ENCODE measurements at places on chromosomes 7 and 10. TPM values are rescaled to one million over a fixed set of nuclear protein-coding genes. Genes with fewer than 3 reads are reported as not detected.

The C10orf95 gene
- total RNA-seq = not detected

The ERVW-1 gene
- total RNA-seq = 0.11 TPM

The TBX20 gene
- not detected for total RNA-seq

The EPDR1 gene
- total RNA-seq = 62.4 TPM

The TFR2 gene
- 7.0 TPM for total RNA-seq

The BTBD16 gene
- total RNA-seq = 0.99 TPM

The PNLIP gene
- 0.20 TPM for total RNA-seq

The POM121L12 gene
- not detected for total RNA-seq

The SFRP5 gene
- total RNA-seq = 6.7 TPM

DNA sequence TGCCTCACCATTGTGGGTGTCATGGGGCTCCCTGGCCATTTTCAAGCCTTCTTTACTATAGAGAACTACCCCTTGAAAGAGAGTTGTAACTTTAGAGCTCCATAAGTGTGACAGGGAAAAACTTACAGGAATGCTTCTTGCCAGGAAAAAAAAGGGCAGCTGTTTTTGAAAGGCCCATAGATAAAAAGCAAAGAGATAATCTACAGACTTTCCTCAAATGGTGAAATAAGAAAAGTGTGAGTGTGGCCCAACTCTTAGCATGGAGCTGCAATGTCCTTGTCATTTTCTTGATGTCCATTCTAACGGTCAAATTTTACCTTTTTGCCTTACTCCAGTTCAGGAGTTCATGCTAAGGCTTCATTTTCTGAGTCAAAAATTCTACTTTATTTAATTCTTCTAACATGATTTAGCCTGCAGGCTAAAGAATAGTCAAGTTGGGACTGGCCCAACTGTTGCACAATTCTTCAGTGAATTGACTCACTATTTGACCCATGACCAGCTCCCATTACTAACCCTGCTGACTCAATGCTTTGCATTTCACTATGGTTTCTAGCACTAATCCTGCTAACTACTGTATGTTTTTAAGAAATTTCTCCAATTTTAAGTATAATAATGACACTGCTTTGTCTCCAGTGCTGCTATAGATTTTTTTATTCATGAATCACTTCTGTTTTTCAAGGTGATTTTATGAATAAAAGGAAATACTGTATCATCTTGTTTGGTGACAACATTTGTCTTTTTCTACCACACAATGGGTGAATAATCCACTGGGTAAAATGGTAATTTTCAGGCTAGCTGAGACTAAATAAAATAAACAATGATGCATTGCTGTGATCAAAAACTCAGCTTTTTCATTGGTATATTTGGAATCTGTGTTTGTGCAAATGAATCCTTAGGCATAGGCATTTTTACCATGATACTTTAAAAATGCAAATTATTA lies 41.4 kb upstream of the SGCE start:
- DNase-seq = no peak

DNA sequence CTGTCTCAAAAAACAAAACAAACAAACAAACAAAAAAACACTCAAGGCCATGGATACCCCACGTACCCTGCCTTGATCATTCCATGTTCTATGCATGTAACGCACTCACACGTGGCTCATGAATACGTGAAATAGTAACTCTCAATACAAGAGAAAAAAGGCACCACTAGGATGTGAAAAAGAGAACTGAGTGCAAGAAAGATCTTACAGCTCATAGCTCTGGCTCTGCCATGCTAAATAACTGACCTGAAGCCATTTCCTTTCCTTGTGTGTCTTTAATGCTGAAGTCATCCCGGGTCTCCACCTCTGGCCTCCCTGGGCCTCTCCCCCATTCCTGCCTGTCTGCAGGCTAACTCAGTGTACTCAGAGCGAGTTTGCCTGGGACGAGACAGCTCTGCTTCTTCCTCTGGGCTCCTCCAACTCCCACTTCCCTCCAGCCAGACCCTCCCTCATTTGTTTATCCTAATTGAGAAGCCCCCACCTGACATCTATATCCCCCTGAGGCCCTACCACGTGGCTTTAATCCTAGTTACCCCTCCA lies 117.3 kb downstream of the PRPF18 start:
- DNase-seq = no peak

DNA sequence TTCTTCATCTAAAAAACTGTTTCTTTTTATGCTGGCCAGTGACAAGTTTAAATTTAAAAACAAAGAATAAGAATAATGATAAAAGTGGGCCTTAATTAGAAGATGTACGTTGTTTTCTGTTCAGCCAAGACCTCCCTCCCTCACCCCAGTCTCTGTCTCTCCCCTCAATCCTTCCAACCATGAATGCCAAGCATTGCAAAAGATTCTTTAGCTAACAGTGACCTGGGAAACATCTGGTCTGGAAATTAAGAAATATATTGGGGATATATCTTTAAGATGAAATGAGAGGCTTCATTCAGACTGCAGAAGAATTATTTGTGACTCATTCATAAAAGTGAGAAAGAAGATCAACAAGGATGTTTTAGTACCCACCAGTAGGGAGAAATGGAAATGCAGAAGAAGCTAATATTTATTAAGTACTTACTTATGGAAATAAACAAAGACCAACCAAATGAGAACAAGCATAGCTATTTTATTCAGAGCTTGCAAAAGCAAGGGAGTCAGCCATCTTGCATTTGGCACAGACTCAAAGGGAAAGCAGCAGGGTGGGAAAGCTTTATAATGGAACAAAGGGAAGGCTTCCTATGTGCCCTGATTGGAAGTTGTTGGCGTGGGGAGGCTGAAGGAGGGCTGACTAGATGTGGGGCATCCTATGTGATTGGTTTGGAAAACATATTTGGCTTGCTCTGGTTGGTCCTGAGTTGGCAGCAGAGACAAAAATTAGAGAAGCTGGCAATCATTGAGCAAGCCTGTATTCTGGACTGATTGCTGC lies 595.4 kb upstream of the GHITM start:
- peak; percentile 76 for DNase-seq

DNA sequence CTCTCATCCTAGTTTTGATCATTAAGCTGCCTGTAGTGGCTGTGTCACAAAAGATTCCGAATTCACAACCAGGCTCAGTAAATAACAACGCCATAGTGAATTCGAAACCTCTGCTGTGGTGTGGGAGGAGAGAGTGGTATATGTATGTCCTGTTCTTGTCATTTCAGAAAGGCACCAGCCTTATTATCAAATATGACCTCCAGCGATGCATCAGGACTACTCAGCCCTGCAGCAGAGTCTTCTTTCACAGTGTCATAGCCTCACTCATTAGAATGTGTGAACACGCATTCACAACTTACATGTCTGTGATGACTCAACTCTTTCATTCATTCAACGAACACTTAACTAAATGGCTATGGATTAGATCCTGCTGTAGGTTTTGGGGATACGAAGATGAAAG lies 15.3 kb downstream of the AOC1 start:
- DNase-seq = no peak

GRCh38 chr10:30215141-30215540 lies 133.9 kb downstream of the MTPAP start:
- no peak for DNase-seq

- peak; percentile 57 for DNase-seq
Observed at GRCh38 chr7:66894463-66895080, 26.5 kb upstream of the TMEM248 start.

DNA sequence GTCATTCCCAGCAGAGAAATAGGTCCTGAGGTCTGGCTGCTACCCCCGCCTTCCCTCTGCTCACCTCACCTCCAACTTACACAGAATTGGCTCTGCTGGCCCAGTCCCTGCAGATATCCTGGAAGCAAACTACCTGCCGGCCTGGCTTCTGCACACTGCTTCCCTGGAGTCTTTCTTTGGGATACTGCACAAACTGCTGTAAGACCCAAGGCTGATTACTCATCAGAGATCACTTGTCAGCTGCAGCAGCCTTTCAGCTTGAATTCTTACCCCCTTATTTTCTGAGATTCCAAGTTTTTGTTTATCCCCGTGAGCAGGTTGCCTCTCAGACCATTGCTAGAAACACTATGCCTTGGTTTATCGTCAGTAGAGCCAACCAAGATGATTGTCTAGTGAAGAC lies 426.4 kb downstream of the PHTF2 start:
- DNase-seq = no peak

DNA sequence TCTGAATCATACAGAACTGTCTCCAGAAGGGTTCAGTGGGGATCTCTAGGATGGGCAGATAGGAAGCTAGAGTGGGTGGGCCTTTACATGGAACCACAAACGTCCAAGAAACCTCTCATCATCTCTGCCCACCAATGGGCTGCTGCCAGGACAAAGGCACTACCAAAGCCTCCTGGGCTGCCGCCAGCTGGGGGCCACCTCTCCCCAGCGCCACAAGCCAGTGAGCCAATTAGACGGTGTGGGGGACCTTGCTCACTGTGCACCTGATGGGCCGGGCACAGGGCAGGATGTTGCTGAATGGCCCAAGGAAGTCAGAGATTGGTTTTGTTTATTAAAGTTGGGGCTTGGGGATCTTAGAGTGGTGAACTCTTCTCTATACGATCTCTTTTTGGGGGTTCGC lies 242.1 kb downstream of the MGMT start:
- DNase-seq = no peak

GRCh38 chr10:114259824-114260223 lies 20.8 kb downstream of the VWA2 start:
- DNase-seq = no peak

DNA sequence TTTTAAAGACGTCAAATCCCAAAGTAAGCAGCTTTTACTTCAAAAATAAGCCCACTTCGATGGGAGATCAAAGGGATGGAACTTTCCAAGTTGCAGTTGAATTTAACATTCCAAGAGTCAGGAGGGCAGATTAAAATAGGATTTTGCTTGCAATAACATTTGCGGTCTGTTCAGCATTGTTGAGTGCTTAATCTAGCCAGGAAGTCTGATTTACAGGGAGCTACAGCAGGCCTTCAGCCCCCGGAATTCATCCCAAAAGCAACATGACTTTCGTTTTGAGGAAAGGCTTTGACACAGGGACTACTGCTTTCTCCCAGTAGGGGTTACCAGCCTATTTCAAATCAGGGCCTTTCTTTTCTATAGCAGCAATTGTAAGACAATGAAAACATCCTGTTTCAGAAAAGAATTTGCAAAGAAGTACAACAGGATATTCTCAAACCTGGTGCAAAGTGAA lies 279.6 kb upstream of the PITRM1 start:
- DNase-seq = no peak

GRCh38 chr10:113665806-113666354 lies 2.0 kb upstream of the NRAP start:
- DNase-seq = no peak

GRCh38 chr10:100502926-100503494 lies 16.7 kb downstream of the SEC31B start:
- DNase-seq = no peak

DNA sequence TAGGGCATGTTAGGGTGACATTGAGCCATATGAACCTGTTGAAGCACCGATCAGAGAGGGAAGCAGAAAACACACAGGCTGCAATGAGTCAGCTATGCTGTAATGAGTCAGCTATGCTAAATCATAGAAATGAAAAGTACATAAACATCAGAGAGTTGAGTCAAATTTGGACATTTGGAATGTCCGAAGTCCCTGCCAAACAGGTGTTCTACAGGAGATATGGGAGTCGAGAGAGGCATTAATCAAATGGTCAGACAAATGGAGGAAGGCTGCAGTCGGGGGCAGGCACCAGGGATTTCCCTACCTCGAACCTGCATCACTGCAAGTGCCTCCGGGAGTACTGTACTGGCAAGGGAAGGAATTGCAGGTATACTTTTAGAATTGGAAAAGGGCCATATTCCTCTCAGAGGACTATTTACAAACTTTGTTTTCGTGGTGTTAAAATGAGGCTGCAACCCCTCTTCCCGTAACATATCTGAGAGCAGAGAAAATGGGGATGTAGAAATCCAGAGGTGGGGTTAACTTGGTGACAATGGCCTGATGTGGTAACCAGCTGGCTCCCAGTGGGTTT lies 8.8 kb upstream of the ZC3HAV1 start:
- no peak for DNase-seq

GRCh38 chr7:91242097-91242844 lies 22.0 kb upstream of the FZD1 start:
- DNase-seq = peak; percentile 54

- DNase-seq = no peak
Observed at GRCh38 chr7:18806177-18806576, 310.6 kb downstream of the HDAC9 start.

DNA sequence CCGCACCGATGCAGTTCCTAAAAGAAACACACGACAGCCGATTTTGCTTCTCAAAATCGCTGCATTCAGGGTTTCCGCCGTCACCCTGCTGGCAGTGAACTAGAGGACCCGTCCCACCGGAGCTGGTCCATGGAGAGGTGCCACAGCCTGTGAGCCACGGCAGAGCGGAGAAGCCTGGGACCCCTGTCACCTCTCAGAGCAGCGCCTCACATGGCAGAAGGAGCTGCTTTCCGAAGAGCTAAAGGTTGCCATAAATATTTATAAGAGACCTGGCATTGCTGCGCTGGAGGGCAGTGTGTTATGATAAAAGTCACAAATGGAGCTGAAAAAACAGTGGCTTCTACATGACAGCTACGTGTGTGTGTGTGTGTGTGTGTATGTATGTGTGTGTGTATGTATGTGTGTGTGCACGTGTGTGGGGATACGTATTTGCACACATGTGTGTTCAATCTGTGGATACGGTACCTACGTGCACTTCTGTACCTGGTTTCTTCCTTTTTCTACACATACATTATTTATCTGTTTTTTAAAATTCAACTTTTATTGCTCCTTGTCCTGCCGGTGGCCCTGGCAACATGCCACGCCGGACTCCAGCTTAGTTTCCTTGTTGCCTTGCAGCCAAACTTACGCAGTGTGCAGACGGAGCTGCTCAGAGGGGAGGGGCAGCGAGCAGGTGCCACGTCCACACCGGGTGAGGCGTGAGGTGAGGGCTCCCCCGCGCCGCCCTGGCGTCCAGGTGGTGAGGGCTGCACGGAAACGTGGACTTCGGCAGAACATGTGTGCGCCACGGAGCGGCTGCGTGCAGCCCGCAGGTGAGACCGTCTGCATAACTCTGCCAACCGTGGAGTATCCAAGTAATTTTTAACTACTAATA lies 115.2 kb upstream of the PITRM1 start:
- no peak for DNase-seq

DNA sequence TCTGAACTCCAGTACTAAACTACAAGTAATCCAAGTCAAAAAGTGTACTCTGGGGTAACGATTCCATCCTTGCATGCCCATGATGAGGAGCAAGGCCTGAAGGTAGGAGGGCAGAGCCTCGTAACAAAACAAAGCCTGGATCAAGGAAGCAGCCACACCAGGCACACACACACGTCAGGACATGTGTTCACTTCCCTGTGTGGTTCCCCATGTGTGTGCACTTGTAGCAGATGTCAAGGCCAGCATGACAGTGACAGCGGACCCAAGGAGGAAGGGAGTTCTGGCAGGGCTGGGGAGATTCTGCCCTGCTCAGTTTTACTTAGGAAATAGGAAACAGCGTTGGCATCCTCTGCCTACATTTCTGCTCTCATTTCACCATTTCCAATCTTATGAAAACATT lies 92.8 kb downstream of the ALOX5 start:
- no peak for DNase-seq

DNA sequence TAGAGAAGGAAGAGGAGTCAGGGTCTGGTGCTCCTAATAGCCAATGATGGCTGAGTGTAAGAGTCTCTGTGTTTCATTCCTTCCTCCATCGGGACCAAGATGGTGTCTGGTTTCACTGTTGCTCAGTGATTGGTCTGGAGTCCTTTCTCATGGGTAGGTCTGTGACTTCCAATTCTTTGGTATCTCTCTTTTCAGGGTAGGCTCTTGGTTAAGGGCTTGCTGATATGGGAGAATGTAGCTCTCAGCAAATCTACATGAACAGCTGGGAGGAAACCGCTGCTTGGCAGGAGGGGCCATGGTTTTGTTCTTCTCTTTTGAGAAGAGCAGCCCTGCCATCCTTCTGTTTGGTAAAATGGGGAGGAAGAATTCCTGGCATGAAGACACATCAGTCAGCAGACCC lies 209.1 kb upstream of the PODXL start:
- no peak for DNase-seq

Data from spinal cord (tissue), 10 donors.